ENCODE measurements at places on chromosomes 16 and 17. TPM values are rescaled to one million over a fixed set of nuclear protein-coding genes. Genes with fewer than 3 reads are reported as not detected.
A peak's percentile ranks its signal among the peaks of the same experiment; 100 is the strongest.

The SDR42E2 gene
- not detected for polyA plus RNA-seq

DNA sequence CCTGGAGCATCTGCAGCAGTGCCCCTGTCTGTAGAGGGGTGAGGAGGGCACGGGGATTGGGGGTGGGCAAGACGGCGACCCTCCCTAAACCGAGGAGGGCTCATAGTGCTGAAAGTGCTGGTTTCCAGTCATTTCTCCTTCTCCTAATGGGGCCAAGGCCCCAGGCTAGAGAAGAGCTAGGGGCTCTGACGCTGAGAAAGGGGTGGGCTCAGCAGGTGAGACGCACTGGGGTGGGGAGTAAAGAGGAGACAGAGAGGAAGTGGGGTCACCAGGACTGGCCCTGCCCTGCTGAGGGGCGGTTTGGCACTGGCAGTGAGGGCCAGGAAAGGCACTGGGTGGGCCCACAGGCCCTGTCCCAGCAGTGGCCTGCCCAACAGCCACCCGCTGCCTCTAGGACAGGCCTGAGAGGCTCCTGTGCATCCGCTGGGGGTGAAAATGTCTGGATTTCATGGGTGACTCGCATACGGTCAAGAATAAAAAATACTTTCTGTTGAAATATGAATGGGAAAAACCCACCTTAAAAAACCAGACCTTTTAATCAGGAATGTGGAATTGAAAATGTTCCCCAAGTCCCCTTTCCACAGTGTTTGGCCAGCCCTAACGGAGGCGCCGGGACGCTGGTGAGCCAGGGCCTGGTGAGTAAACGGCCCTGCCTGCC lies 122.4 kb upstream of the SMURF2 start:
- peak; percentile 32 for DNase-seq

DNA sequence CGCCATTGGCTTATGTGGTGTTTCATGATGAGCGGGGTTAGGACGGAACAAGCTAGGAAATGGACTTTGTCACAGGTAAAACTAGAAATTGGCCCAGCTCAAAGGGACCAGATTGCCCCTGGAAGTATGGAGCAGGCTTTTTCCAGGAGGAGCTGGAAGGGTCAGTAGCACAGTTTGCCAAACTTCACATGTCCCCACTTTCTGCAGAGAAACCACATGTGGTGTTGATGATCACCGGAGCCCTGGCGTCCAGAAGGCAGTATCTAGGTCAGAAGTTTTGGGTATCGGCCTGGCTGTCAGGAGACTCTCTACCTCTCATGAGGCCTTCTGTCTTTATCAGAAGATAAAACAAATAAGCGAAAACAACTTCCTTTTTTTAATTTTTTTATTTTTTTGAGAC lies 248.5 kb downstream of the SOX9 start:
- no peak for DNase-seq

- DNase-seq, result peak; percentile 77
These were observed 36.1 kb downstream of the GINS2 start for GRCh38 chr16:85652431-85653221.
